ENCODE measurements at places on chromosomes 16 and 17. TPM values are rescaled to one million over a fixed set of nuclear protein-coding genes. Genes with fewer than 3 reads are reported as not detected.

DNA sequence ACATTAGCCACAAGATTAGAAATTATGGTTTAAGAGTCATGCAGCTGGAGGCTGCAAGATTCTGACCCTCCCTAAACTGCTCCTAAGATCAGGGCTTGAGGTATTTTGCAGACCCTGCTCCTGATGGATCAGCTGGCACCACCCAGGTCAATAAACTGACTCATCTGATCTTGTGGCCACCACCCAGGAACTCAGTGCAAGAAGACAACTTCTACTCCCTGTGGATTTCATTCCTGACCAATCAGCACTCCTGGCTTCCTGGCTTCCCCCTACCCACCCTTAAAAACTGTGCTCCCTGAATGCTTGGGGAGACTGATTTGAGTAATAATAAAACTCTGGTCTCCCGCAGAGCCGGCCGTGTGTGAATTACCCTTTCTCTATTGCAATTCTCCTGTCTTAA, 25.0 kb upstream of the MILR1 start:
- no peaks in the 10 kb centered on the region for H3K27me3 ChIP-seq
- no peak overlapping the region for H3K27ac ChIP-seq
- H3K4me3 ChIP-seq: no peak overlapping the region
- peaks cover 4% of the 10 kb centered on the region for H3K4me1 ChIP-seq

DNA sequence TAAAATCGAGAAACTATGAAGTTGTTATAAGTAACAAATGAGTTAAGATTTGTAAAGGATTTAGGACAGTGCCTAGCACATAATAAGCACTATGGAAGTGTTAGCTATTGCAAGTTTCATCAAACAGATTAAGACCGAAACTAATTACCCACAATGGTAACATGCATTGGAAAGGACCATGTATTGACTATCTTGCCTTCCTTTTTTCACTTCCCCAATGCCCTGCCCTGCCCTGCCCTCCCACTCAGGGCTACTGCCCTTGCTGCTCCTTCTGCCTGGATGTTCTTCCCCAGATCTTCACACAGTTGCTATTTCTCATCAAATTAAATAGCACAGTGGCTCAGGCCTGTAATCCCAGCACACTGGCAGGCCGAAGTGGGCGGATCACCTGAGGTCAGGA, 202.1 kb upstream of the PSMD7 start:
- no peak overlapping the region for H3K27ac ChIP-seq
- DNase-seq: peak; percentile 8
- no peaks in the 10 kb centered on the region for H3K27me3 ChIP-seq

The AXIN2 gene
- not detected for polyA plus RNA-seq

GRCh38 chr17:76076146-76076764, 1.7 kb downstream of the GALR2 start:
- H3K4me3 ChIP-seq: peak overlapping the region; percentile 49
- H3K4me1 ChIP-seq: peaks cover 54% of the 10 kb centered on the region
- H3K27me3 ChIP-seq: peaks cover 76% of the 10 kb centered on the region

DNA sequence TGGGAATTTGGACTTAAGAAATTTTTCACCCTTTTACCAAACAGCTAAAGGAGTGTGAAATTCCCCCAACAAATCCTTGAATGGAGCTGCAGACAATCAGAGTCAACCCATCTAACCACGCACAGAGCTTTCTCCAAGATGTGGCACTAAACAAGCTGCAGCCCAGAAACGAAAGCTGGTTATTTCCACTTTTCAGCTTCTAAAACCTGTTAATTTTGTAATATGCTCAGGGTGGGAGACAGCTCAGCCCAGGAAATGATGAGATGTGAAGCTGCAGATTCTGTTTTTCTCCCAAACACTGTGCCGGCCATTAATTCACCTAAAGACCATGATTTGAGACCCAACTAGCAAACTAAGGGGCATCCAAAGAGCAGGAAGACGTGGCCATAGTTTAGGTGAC, 33.2 kb upstream of the ABR start:
- DNase-seq: no peak
- peak overlapping the region; percentile 85 for H3K27ac ChIP-seq
- peaks cover 6% of the 10 kb centered on the region for H3K36me3 ChIP-seq

- H3K4me3 ChIP-seq: no peak overlapping the region
- DNase-seq: no peak
- H3K36me3 ChIP-seq: no peaks in the 10 kb centered on the region
- H3K27ac ChIP-seq: no peak overlapping the region
- H3K27me3 ChIP-seq: no peaks in the 10 kb centered on the region
Measured at GRCh38 chr16:5490499-5490898, 392.9 kb upstream of the EEF2KMT start.
